ENCODE measurements at places on chromosomes 6 and 20. TPM values are rescaled to one million over a fixed set of nuclear protein-coding genes. Genes with fewer than 3 reads are reported as not detected.

DNA sequence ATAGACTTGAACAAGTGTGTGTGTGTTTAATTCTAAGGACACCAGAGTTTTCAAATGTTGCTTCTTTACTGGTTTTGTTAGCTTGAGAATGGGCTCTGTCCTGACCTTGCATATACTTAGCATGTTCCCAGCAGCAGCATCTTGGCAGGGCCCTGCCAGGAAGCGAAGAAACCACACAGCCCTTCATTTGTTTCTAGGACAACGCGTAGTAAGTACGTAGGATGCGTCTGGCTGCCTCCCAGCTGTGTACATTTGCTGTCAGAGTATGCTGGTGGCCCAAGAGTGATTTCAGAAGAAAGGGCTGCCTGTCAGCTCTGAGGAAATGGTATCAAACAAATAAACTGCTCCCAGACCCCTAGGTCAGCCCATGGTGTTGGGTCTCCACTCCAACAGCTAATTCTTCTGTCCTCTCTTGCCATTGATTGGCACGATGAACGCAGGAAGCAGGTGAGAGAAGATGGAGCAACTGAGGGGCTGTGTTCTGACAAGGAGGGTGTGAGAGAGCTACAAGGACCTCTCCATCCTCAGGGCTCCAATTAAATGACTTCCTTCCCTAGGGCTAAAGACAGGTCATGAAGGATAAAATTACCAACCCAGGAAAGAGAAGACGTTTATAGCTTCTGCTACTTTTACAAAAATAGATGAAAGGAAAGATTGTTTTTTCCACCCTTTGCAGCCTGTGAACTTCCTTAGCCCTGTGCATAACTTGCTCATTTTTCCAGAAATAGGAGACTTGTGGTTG lies 55.9 kb upstream of the HDDC2 start:
- DNase-seq: peak; percentile 5

Gene SUPT3H
- total RNA-seq: 19.4 TPM

Gene PRDM13
- not detected for total RNA-seq

- DNase-seq: peak; percentile 52
Measured at GRCh38 chr6:6724539-6725467, 136.3 kb downstream of the LY86 start.

Gene DOP1A
- total RNA-seq: 12.0 TPM

GRCh38 chr6:72305971-72306370 lies 315.9 kb upstream of the KCNQ5 start:
- no peak for DNase-seq

Gene IL17F
- total RNA-seq: 12.3 TPM

DNA sequence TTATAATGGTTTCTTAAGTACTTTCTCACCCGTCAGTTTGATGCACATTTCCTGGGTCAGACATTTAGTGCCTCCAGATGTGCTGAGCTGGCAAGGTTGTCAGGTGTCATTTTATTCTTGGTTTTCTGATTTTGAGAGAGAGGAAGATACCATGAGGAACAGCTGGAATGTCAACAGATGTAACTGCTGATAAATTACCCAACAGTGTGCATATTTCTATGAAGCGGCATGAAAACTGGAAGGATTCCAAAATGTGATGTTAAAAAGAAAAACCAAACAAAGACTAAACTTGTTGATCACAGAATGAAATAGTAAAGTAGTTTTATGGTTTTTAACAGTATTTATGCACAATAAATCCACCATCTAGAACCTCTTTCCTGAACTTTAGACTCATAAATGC lies 447.3 kb downstream of the HDGFL1 start:
- DNase-seq: no peak

- no peak for DNase-seq
Measured at GRCh38 chr6:13354331-13355042, 26.1 kb upstream of the TBC1D7 start.

DNA sequence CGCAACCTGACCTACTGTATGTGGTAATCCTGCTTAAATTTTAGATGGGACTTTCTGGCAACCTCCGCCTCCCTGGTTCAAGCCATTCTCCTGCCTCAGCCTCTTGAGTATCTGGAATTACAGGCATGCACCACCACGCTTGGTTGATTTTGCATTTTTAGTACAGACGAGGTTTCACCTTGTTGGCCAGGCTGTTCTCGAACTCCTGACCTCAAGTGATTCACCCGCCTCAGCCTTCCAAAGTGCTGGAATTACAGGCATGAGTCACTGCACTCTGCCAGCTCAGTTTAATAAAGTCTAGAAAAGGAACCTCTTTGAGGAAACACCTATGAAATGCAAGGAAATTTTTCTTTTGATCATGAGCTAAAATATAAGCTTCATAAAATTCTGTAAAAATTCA lies 9.0 kb upstream of the PLCB4 start:
- DNase-seq: no peak

Gene ANKRD6
- total RNA-seq: 5.5 TPM

GRCh38 chr6:144488590-144488989 lies 203.5 kb downstream of the UTRN start:
- DNase-seq: no peak

GRCh38 chr6:138600726-138601125 lies 101.4 kb upstream of the NHSL1 start:
- DNase-seq: no peak

GRCh38 chr20:47502271-47503239 lies 868 bp downstream of the NCOA3 start:
- DNase-seq: peak; percentile 24

Gene MPC1
- total RNA-seq: 23.6 TPM

- no peak for DNase-seq
Measured at GRCh38 chr20:3681931-3682781, at the start of gene ADAM33. TSS of gene ADAM33 (minus strand) at chr20:3682010. CDS start at chr20:3682004, 6 bp downstream.

DNA sequence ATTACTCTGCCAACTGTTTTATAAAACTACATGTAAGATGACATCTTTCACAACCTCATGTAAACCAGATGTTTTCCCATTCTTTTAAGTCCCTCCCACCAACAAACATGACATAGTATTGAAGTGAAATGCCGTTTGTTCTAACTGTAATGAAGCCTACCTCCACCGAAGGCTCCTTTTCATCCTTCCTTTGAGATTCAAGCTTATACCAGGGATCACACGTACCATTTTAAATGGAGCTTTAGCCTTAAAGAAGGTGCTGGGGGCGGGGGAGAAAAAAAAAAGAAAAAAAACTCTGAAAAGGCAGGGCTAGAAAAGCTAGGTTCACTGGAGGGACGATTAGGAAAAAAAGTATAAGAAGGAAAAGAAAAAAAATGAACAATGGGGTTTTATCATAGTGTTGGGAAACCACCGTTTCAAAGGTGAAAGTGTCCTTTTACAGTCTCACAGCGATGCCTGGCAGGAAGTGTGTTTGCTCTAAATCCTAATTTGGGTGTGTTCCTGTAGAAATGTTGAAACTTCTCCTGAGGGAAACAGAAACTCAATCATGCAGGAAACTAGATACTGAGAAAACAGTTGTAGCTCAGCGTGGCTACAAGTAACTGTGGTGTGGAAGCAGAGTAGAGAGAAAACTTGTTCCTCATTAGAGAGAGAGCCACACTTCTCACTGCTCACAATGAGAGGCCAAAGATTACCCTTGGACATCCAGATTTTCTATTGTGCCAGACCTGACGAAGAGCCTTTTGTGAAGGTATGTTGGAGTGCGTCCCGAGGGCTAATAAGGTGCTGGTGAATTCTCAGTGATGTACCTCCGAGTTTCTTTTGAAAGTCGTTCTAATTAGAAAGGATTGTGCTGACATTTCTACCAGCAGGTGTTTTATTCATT lies 37.6 kb upstream of the HINT3 start:
- peak; percentile 62 for DNase-seq

DNA sequence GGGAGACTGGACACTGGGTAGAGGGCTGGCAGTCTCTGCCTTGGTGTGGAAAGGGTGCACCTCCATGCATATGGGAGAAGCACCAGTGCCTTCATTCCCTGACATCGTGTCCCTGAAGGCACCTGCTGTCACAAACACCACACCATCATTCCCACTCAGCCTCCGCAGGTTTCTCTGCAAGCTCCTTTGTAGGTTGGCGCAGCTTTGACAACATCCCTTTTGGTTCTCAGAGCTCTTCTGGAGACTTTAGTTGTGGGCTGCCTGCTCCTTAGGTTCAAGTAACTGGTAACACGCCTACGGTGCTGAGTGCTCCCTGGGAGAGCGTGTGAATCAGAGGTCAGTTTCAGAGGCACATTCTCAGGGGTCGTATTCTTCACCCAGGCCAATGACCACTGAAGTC lies 50.2 kb upstream of the TULP4 start:
- DNase-seq: no peak

DNA sequence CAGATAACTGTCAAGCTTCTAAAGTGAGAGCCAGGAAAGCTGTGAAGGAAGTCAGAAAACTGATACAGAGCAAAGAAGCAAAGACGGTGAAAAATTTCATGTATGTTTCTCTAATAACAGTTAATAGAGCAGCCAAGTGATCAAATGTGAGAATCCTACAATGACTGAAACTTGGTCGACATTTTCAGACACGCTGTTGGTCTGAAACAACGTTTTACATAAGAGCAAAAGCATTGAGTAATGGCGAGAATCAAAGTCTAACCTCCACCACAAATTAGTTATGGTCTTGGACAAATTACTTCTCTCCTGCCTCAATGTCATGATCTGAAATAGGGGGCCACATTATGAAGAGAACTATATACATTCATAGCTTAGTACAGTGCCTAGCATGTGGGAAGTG lies 3.3 kb downstream of the MKKS start:
- DNase-seq: no peak

DNA sequence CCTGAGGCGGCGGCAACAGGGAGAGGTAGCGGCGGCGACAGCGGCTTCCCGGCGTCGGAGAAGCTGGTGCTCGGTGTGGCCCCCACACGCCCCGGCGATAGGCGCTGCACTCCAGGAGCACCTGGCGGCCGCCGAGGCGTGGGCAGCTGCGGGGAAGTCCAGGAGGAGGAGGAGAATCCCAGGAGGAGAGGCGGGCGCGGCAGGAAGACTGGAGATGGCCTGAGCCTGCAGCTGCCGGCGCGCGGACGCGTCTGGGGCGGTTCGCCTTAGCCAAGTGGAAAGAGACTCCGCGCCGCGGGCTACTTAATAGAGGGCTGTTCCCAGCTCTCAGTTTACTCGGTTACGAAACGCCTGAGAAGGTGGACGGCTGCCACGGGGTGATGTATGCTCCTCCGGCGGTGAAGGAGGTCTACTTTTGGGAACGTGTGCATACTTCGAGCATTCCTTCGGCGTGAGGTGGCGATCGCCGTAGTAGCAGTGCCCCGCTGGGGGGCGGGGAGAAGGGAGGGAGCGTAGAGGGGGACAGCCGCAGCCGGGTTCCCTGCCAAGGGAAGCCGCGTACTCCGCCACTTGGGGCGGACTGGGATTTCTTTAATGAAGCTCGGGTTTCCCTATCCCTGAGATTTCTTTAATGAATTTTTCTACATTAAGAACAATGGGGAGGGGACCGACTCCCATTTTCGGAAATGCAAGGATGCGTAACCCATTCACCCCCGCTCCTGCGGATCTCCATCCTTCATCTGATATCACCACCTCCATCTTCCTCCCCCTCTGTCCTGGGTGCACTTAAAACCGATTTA lies at the start of gene COL12A1:
Gene COL12A1, minus strand, starts transcription at position 278 of the 800 bp plus-strand sequence. CDS start 3,261 bp downstream, outside the sequence.
- DNase-seq: peak; percentile 22

Gene PRND
- not detected for total RNA-seq

GRCh38 chr6:168615837-168616236 lies 174.9 kb downstream of the SMOC2 start:
- DNase-seq: no peak

GRCh38 chr6:1527073-1527457 lies 82.7 kb upstream of the FOXC1 start:
- DNase-seq: peak; percentile 44

DNA sequence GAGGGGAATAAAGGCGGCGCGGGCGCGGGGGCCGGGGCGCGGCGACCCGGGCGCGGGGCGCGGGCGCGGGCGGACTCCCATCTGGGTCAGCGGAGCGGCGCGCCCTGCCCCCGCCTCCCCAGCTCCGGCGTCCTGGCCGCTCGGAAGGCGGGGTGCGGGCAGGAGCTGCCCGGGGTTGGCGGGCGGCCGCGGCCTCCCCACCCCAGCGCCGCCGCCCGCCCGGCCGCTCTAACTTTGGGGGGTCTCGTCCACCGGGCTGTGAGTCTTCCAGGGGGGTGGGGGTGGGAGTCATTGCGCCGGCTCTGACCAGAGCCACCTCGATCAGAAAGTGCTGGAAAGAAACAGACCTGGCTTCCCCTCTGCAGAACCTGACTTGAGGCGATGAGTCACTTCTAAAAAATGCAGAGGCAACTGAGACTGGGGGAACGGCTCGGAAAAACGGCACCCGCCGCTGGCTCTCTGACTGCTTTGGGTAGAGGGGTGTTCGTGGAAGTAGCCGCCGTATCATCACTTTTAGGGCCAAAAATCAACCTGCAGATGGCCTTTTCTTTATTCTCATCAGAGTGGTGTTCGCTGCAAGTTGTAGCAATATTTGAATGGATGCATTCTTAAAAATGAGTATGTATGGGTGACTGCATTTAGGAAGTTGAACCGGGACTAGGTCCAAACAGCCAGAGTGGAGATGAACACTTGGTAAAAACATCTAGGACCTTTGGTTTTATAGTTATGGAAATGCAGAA lies 667 bp downstream of the CAP2 start:
- DNase-seq: peak; percentile 6

DNA sequence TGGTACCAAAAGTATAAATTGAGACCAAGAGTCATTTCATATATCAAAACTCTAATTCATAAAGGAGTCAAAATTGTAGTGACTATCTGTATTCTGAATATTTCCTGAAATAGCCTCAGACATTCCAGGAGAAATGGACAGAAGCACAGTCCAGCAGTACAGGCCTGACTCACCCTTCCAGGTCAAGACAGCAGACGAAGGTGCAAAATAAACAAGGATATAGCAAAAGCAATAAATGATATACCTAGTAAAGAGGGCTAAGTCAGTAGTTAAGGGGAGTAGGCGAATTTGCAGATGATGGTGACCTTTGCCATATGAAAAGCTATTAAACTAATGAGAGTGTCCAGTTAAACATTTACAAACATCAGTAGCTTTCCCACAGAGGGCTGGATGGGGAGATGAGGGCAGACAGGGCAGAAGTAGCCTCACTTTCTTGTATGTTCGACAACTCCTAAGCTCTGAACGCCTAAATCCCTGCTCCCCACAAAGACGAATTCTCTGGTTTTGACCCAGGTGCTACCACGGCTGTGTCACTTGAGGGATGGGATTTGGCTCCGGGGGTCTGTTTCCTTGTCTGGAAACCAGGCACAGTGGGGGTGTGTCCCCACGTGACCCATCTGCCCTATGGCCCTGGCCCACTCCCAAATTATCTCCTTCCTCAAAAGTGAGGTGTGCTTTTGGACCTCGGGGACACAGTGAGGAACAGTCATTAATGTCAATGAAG lies 3.6 kb upstream of the SLC52A3 start:
- DNase-seq: no peak

Data from activated T-cell treated with anti-CD3 and anti-CD28 coated beads, Interleukin-2, amount 50 U/mL, for 72 hours (primary cell).